Breast epithelium (tissue), 4 donors: ENCODE measurements at places on chromosomes 7 and 10. TPM values are rescaled to one million over a fixed set of nuclear protein-coding genes. Genes with fewer than 3 reads are reported as not detected.

PAXIP1 gene
- 14.1 TPM for total RNA-seq

OR2A42 gene
- 0.66 TPM for total RNA-seq

CFAP69 gene
- 13.0 TPM for total RNA-seq

GNAT3 gene
- total RNA-seq, result not detected

PALS2 gene
- 17.8 TPM for total RNA-seq

PTPN12 gene
- 168 TPM for total RNA-seq

DNA sequence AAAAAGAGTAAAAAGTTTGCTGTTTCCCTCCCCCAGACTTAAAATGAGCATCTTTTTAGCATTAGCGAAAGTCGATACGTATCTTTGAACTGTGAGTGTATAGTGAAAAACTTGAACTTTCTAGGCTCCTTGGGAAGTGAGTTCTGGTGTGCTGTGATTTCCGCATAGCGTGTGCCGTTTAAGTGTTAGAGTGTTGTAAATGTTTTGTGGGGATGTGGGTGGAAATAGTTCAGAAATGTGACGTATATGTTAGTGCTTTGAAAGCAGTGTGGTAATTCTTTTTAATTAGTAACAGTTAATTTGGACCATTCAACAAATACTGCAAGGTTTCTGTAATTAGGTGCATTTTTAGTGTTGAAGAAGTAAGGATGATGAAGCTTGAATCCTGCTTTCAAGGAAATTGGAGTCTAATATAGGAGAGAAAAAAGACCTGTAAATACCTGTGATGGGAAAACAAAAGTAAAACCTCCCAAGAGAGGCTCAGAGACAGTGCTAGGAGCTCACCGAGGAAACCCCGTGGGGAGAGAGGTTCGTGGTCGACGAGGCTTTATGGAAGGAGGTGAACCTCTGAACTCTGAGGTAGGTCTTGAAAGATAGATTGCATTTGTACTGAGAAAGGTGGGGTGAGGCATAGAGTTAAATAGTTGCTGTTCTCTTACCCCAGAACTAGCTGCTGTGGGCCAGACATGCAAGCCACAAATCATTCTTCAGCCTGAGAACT, 40.8 kb downstream of the RBM33 start:
- no peak for DNase-seq

- DNase-seq, result no peak
Observed at GRCh38 chr7:5383314-5384098, 40.1 kb downstream of the TNRC18 start.

GRCh38 chr10:109062371-109062770, 860.9 kb downstream of the XPNPEP1 start:
- no peak for DNase-seq

DNA sequence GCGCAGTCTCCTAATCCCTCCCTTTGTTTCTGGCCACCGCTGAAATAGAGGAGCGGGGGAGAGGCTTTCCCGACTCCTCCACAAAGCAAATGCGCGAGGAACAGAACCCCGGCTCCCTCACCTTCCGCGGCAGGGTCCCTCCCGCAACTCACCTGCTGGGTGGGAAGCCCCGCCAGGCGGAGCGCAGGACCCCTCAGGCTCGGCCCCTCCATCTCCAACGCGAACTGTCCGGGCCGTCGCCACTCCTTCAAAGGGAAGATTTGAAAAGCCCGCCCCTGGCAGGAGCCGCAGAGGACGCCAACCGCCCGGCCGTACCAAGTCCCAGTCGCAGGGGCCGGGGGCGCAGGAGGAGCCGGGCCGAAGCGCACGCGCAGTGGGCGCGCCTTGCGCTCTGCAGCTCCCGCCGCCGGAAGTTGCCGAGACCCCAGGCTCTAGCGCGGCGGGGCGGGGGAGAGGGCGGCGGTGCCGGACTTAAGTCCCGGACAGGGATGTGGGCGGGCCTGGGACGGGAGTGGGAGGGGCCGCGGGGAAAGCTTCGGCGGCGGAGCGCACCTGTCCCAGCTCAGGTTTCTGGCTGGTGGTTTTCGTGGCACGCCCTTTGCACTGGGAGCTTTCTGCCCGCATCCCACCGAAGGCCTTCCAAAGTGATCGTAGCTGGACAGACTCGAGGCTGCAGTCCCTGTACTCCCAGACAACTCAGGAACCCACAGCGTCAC, at the start of gene RTKN2:
RTKN2 (minus strand) TSS at position 446 of the 716 bp plus-strand sequence; CDS start at position 212, 234 bp downstream.
- DNase-seq, result peak; percentile 71

- no peak for DNase-seq
Observed at GRCh38 chr7:115637128-115637527, 393.4 kb downstream of the TFEC start.

DNA sequence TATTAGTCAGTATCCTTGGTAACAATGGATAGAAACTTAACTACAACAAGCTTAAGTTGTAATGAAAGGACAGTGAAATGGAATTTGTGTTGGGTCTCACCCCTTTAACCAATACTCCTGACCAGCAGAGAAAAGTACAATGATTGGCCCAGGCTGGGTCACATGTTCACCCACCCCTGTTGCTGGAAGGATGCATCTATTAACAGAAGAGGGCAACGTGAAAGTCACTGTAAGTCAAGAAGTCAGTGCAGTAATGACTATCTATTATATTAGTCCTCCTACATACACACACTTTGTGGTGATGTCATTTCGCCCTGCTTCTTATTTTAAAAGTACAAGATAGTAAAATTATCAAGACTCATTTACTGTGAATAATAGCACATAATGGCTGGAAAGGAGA, 16.2 kb downstream of the PNLIPRP2 start:
- DNase-seq, result no peak

GRCh38 chr10:7605565-7606295, 61.0 kb downstream of the ITIH5 start:
- DNase-seq, result no peak

GRCh38 chr7:103076764-103077163, 1.8 kb downstream of the ARMC10 start:
- no peak for DNase-seq

DNA sequence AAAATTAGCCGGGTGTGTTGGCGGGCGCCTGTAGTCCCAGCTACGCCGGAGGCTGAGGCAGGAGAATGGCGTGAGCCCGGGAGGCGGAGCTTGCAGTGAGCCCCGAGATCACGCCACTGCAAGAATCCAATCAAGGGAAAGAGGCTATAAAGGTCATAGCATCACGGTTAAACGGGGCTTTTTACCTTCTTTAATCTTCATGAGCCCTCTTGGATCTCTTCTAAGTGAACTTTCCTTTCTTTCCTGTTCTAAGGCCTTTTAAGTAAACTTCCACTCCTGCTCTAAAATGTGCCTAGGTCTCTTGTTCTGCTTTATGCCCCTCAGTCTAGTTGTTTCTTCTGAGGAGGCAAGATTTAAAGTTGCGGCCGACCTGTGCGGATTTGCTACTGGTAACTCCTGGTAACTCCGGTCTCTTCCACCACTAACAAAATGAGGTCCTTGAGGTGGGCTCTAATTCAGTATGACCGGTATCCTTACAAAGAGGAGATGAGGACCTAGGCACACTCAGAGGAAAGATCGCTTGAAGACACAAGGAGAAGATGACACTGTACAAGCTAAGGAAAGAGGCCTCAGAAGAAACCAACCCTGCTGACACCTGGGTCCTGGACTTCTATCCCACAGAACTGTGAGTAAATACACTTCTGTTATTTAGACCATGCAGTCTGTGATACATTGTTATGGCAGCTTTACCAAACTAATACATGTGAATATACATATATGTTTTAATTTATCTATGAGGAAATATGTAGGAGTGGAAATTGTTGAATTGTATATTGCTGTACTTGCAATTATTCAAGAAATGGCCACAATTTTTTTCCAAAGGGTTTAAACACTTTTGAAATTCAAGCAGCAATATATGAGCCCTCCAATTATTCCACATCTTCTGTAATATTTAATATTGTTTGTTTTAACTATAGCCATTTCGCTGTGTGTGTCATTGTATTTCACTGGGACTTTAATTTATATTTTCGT, 331.5 kb upstream of the CNTNAP2 start:
- no peak for DNase-seq

DNA sequence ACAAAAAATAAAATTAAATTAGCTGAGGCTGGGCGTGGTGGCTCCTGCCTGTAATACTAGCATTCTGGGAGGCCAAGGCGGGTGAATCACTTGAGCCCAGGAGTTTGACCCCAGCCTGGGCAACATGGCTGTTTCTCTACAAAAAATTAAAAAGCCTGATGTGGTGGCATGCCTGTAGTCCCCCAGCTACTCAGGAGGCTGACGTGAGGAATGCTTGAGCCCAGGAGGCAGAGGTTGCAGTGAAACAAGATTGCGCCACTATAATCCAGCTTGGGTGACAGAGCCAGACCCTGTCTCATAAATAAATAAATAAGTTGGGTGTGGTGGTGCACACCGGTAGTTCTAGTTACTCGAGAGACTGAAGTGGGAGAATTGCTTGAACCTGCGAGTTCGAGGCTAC, 65.1 kb downstream of the GNA12 start:
- DNase-seq, result no peak

DNA sequence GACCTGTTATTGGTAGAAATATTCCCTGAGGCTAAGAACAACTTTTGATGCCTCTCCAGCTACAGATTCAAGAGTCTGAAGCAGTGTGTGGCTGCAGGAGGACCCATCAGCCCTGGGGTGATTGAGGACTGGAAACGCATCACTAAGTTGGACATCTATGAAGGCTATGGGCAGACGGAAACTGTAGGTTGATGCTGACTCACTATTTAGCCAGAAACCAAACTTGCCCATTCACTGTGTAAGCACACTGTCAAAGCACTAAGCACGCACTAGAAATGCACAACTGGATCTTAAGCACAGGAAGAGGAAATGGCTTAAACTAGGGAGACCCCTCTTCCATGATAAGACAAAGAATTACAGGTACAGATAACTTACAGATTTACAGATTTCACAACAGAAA, 20.8 kb downstream of the ACSM6 start:
- no peak for DNase-seq

- DNase-seq, result no peak
Observed at GRCh38 chr10:100184426-100184825, 1.4 kb downstream of the ERLIN1 start.

DNA sequence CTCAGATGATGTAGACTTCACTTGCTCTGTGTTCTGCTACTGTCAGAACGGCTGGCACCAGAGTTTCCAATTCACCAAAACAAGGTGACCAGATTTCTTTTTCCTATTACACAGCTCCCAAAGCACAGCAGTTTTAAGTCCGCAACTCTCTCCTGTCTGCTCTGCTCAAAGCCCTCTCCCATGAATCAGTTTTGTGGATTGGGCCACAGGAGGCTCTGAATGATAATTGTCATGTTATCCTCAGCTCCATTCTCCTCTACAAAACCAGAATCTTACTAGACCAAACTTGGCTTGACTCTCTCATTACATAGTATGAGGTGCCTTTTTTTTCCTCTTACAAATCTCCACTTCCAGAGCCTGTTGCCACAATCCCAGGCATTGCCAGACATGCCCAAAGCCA, 223.5 kb downstream of the SNX13 start:
- DNase-seq, result no peak

DNA sequence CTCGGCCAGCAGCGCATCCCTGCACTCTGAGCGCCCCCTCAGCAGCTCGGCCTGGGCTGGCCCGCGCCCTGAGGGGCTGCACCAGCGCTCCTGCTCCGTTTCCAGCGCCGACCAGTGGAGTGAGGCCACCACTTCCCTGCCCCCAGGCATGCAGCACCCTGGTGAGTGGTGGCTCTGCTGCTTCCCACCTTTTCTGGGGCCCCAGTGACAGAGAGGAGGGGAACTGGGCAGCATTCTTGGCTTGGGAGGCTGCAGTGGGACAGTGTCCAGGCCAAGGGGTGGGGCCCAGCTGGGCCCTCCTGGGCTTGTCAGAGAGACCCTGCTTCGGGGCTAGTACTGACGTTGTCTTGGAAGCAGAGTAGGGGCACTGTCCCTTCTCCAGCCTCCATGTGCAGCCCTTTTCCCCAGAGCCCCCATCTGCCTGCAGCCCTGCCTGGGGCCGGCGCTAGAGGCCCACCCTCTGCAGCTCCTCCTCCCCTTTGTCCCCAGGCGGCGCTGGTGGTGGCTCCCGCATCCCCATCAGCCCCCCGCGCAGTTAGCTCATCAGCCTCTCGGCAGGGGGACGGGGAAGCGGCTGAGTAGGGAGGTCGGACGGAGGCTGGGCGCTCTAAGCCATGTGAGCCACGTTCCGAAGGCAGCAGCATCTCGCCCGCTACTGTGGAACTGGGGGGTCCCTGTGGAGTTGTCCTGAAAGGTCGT, 29.2 kb downstream of the GBX1 start:
- no peak for DNase-seq

DNA sequence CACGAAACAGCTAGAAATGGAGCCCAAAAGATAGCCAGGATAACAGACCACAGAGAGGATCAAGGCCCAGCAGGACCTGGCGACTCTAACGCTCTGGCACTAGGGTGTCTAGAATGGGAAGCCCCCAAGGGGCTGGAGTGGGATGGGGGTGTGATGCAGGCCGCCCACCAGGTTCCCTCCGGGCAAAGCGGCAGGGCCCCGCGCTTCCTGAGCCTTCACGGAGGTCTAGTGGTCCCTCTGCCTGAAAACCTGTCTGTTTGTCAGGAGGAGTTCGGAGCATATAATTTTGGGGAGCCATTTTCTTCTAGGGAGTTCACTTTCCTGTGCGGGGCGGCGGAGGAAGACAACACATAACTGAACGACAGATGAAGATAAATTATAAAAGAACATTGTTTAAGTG, 48.2 kb upstream of the FXYD4 start:
- no peak for DNase-seq
